Memory B cell (primary cell): ENCODE measurements at places on chromosomes 1 and 21.
A peak's percentile ranks its signal among the peaks of the same experiment; 100 is the strongest.

GRCh38 chr1:182607566-182607965, 3.4 kb upstream of the RGS16 start:
- no peak overlapping the region for H3K27ac ChIP-seq
- no peak for DNase-seq

GRCh38 chr21:36916718-36917117, 49.8 kb downstream of the HLCS start:
- no peaks in the 10 kb centered on the region for H3K27me3 ChIP-seq
- H3K36me3 ChIP-seq, result peaks cover 9% of the 10 kb centered on the region
- peaks cover 7% of the 10 kb centered on the region for H3K4me1 ChIP-seq
- DNase-seq, result no peak
- peak overlapping the region; percentile 2 for H3K4me3 ChIP-seq

DNA sequence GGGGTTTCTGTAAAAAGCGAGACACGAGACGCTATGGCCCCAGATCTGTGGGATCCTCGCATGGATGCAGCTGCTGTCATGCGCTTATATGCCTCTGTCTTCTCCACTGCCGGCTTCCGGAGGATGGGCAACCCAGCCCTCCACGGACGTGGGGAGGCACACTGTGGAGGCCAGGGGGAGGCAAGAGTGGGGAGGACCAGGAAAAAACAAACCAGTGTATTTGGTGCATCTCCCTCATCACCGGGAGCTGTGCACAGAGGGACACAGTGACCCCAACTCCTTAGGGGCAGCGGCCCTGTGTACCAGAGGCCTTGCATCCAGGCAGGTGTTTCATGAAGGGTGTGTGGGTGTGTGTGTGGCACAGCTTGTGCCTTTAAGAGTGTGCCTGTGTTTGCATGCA, 95.0 kb downstream of the AJAP1 start:
- no peak overlapping the region for H3K4me3 ChIP-seq
- DNase-seq, result no peak
- peaks cover 2% of the 10 kb centered on the region for H3K36me3 ChIP-seq
- H3K4me1 ChIP-seq, result peaks cover 2% of the 10 kb centered on the region
- H3K27me3 ChIP-seq, result peaks cover 11% of the 10 kb centered on the region

GRCh38 chr21:18959817-18960216, 556.2 kb upstream of the TMPRSS15 start:
- H3K27ac ChIP-seq, result no peak overlapping the region
- H3K4me1 ChIP-seq, result no peaks in the 10 kb centered on the region
- no peak for DNase-seq
- no peak overlapping the region for H3K4me3 ChIP-seq

GRCh38 chr1:244160455-244161235, 109.6 kb downstream of the ZBTB18 start:
- no peaks in the 10 kb centered on the region for H3K27me3 ChIP-seq
- H3K36me3 ChIP-seq, result no peaks in the 10 kb centered on the region
- H3K27ac ChIP-seq, result no peak overlapping the region
- no peak overlapping the region for H3K4me3 ChIP-seq
- no peak for DNase-seq
- peaks cover 3% of the 10 kb centered on the region for H3K4me1 ChIP-seq
